Hair follicle dermal papilla cell (primary cell): ENCODE measurements at places on chromosomes 7 and 10. TPM values are rescaled to one million over a fixed set of nuclear protein-coding genes. Genes with fewer than 3 reads are reported as not detected.

ACBD7 gene
- total RNA-seq: 0.32 TPM in 1 of 2 replicates, not detected in the other

AZGP1 gene
- total RNA-seq: 0.12 TPM in 1 of 2 replicates, not detected in the other

MMRN2 gene
- total RNA-seq: 1.5 and 1.6 TPM in 2 replicates

URGCP gene
- 37.2 and 42.8 TPM in 2 replicates for total RNA-seq

CUEDC2 gene
- 37.2 and 38.0 TPM in 2 replicates for total RNA-seq

PLAU gene
- 99.5 and 123 TPM in 2 replicates for total RNA-seq

RBM20 gene
- total RNA-seq: 0.12 and 0.16 TPM in 2 replicates

INMT gene
- 0.97 and 1.5 TPM in 2 replicates for total RNA-seq

SDK1 gene
- 0.16 and 0.24 TPM in 2 replicates for total RNA-seq

PTPN20 gene
- 3.8 and 5.2 TPM in 2 replicates for total RNA-seq

PRPS1L1 gene
- total RNA-seq: not detected in 2 replicates

AGR2 gene
- total RNA-seq: not detected in 2 replicates

MMD2 gene
- total RNA-seq: not detected in 2 replicates

ST8SIA6 gene
- total RNA-seq: not detected in 2 replicates

MACC1 gene
- total RNA-seq: 0.16 and 0.24 TPM in 2 replicates

ZNF92 gene
- 4.0 and 5.0 TPM in 2 replicates for total RNA-seq

MYO1G gene
- 0.12 and 0.16 TPM in 2 replicates for total RNA-seq

CHST3 gene
- 52.9 and 55.5 TPM in 2 replicates for total RNA-seq

IL6 gene
- total RNA-seq: 20.2 and 32.3 TPM in 2 replicates

NACAD gene
- 3.5 and 4.5 TPM in 2 replicates for total RNA-seq

ZNF365 gene
- total RNA-seq: 3.9 and 4.0 TPM in 2 replicates

ITPRID1 gene
- not detected in 2 replicates for total RNA-seq

SCART1 gene
- 4.3 and 5.2 TPM in 2 replicates for total RNA-seq

ABHD11 gene
- 5.2 and 10.1 TPM in 2 replicates for total RNA-seq

GNAI1 gene
- total RNA-seq: 38.3 and 46.1 TPM in 2 replicates

CADPS2 gene
- 15.3 and 24.5 TPM in 2 replicates for total RNA-seq

PAX4 gene
- total RNA-seq: not detected in 2 replicates

SPDYE16 gene
- 0.16 TPM in 1 of 2 replicates, not detected in the other for total RNA-seq

NPC1L1 gene
- not detected in 2 replicates for total RNA-seq

OLAH gene
- total RNA-seq: not detected in 2 replicates

TACR2 gene
- 0.12 and 0.32 TPM in 2 replicates for total RNA-seq

RAPGEF5 gene
- 0.49 and 0.85 TPM in 2 replicates for total RNA-seq

ZP3 gene
- total RNA-seq: 1.6 and 2.3 TPM in 2 replicates

NUTM2D gene
- total RNA-seq: 1.7 and 2.3 TPM in 2 replicates

SPOCK2 gene
- 0.16 and 0.24 TPM in 2 replicates for total RNA-seq

DRGX gene
- not detected in 2 replicates for total RNA-seq

MBL2 gene
- total RNA-seq: not detected in 2 replicates

FKBP9 gene
- 590 and 600 TPM in 2 replicates for total RNA-seq

SLC25A28 gene
- total RNA-seq: 18.0 and 19.5 TPM in 2 replicates

RBP3 gene
- not detected in 2 replicates for total RNA-seq

ACTL6B gene
- total RNA-seq: not detected in 2 replicates

SEMA3C gene
- total RNA-seq: 272 and 311 TPM in 2 replicates

TMEM236 gene
- total RNA-seq: 0.16 TPM in 1 of 2 replicates, not detected in the other

MEOX2 gene
- total RNA-seq: 4.5 and 7.6 TPM in 2 replicates

HMX2 gene
- not detected in 2 replicates for total RNA-seq
